Astrocyte of the hippocampus (primary cell): ENCODE measurements at places on chromosomes 5 and 9.

DNA sequence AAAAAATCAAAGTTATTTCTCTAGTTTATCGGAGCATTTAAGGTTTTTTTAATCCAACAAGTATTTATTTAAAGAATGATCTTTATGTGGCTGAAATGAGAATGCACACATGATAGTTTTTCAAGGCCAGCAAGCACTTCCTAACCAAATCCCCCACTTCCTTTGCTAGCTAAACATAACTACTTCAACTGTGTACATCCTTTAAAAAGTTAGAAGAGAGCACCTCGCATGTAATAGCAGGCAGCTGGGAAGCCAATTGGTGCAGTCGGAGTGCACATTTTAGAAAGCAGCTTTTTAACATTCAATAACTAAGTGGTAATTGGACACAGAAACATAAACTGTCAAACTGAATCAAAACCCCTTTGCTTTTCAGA, 245.7 kb downstream of the BNC2 start:
- no peak for DNase-seq

DNA sequence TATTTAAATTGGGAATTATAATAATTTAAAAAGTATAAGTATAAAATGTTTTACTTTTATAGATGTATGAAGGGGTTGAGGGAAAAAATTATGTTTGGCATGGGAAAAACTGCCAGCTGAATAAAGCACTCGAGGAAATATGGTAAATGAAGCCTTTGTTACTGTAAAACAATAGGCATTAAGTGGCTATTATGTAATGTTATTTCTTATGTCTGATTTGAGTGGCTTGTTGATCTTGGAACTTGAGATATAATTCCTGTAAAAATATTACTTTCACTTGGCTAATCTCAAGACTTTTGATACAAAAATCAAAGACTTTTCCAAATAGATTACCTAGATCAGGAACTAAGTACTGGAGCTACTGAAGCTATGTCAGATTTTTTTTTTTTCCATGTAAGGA, 182.9 kb downstream of the CD180 start:
- no peak for DNase-seq

DNA sequence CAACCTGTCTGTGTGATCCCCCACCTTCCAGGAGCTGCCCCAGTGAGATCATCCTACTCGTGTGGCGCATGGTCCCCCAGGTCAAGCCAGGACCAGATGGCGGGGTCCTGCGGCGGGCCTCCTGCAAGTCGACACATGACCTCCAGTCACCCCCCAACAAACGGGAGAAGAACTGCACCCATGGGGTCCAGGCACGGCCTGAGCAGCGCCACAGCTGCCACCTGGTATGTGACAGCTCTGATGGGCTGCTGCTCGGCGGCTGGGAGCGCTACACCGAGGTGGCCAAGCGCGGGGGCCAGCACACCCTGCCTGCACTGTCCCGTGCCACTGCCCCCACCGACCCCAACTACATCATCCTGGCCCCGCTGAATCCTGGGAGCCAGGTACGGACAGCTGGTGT, 43.7 kb downstream of the RGS3 start:
- no peak for DNase-seq

DNA sequence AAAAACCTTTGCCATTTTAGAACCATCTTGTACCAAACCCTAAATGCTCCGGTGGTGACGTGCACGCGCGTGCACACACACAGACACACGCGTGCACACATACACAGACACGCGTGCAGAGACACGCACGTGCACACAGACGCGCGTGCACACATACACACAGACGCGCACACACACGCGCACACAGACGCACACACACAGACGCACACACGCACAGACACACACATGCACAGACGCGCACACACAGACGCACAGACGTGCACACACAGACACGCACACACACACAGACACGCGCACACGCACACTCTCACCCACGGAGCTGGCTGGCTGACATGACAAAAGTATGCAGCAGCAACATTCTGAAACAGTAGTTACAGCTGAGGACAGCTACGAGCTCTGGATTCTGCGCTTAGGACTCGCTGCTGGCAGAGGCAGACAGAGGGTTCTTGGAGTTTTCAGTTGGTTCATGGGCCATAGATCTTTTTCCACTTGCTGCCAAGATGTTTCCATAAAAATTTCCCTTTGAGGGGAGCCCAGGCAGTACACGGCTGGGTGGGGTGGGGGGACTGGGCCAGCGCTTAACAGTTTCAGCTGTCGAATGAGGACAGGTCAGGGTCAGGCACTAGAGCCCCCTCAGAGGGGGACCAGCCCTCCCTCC, 46.2 kb upstream of the UBAC1 start:
- DNase-seq = no peak

DNA sequence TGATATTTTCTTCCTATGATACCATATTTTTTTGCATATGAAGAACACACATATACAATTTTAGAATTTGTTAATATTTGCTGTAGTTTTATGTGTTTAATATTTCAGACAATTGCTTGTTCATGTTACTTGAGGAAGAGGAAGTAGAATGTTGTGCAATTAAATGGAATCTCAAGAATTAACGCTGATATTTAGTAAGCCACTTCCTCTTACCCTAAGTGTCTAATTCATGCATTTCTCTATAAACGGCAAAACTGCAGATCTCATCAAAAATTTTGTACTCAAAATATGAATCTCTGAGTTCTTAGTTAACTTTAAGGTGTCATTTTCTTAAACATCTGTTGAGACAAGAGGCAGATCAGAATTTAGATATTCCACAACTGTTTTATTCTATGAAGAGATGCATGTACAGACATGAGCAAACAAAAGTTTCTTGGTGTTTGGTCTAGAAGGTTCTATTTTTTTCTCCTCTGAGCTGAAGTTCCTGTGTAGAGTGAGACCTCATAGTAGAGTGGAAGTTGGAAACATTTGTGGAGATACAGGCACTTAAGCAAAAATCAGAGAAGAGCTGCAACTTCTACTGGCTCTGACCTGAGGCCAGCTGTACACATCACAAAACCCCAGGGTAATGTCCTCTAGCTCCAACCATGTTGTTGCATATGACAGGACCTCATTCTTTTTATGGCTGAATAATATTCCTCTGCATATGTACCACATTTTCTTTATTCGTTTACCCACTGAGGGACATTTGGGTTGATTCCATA, 16.6 kb upstream of the TGFBI start:
- no peak for DNase-seq
